ENCODE measurements at places on chromosomes 6 and 20.

- DNase-seq: no peak
Observed at GRCh38 chr6:14671261-14671681, 553.7 kb downstream of the CD83 start.

GRCh38 chr6:131177996-131178395, 42.7 kb downstream of the AKAP7 start:
- no peak for DNase-seq

GRCh38 chr20:12327205-12327604, 409.5 kb downstream of the BTBD3 start:
- DNase-seq: no peak

GRCh38 chr6:22036275-22036674, 260.6 kb downstream of the PRL start:
- peak; percentile 26 for DNase-seq

GRCh38 chr6:35426074-35426473, 26.1 kb upstream of the FANCE start:
- no peak for DNase-seq

DNA sequence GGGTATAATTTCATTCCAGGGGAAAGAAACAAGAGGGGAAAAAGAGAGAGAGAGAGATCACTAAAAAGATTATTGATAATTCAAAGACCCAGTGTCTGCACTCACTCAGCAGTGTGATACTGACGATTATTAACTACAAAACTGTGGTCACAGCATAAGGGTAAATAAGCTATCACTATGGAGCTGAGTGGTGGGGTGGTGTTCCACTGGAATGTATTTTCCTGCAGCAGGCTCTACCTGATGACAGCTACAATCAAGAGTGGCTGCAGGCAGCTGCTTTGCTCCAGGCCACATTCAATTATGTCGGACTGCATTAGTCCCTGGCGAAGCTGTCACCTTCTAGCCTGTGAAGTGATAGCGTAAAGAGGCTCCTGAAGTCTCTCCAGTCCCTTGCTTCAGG, 122.2 kb upstream of the TFAP2D start:
- no peak for DNase-seq

- DNase-seq: no peak
Observed at GRCh38 chr20:46206992-46207549, 89.0 kb downstream of the CD40 start.

DNA sequence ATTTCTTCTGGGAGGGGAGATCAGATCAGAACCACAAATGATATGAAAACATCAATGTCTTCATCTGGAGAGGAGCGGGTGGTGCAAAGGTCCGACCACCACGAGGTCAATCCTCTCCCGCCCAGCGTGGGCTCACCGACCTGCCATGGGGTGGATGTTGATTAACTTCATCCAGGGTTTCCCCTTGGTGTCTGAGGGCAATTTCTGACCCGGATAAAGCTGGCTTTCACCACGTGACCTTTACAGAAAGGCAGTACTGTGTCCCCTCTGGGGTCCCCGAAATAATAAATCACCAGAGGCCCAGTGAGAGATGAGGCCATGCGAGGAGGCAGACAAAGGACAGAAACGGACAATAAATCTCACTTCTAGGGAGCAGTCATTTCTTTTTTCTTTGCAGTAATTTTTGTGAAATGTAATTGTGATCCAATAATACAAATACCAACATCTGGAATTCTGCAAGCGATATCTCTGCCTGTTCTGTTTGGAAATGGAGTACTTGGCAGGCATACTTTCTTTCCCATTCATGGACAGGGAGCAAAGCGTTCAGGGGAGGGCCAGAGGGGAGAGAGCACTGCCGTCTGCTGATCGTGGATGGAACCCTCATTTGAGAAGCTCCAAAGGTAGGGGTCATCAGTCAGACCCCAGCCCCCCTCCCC, 55.1 kb upstream of the APCDD1L start:
- DNase-seq: no peak

Data from NCI-H1092 treated with DMSO at 0.1 percent for 48 hours (cell line).